ENCODE measurements at places on chromosomes 5 and 9. TPM values are rescaled to one million over a fixed set of nuclear protein-coding genes. Genes with fewer than 3 reads are reported as not detected.
A peak's percentile ranks its signal among the peaks of the same experiment; 100 is the strongest.

Gene DUSP1
- total RNA-seq = 49.9 TPM

Gene RGS7BP
- 1.7 TPM for total RNA-seq

Gene TTC16
- total RNA-seq = 0.16 TPM

Gene FOXD4L6
- not detected for total RNA-seq

Gene CAPSL
- not detected for total RNA-seq

Gene SPINK13
- total RNA-seq = not detected

Gene OMD
- total RNA-seq = 6.5 TPM

Gene ZNF366
- 3.7 TPM for total RNA-seq

Gene DPYSL3
- 51.1 TPM for total RNA-seq

GRCh38 chr5:312845-313244 lies 8.7 kb upstream of the AHRR start:
- peak; percentile 75 for DNase-seq

- no peak for DNase-seq
Observed at GRCh38 chr5:16095612-16096011, 84.0 kb downstream of the MARCHF11 start.

GRCh38 chr5:67549296-67549618 lies 352.7 kb upstream of the CD180 start:
- no peak for DNase-seq

DNA sequence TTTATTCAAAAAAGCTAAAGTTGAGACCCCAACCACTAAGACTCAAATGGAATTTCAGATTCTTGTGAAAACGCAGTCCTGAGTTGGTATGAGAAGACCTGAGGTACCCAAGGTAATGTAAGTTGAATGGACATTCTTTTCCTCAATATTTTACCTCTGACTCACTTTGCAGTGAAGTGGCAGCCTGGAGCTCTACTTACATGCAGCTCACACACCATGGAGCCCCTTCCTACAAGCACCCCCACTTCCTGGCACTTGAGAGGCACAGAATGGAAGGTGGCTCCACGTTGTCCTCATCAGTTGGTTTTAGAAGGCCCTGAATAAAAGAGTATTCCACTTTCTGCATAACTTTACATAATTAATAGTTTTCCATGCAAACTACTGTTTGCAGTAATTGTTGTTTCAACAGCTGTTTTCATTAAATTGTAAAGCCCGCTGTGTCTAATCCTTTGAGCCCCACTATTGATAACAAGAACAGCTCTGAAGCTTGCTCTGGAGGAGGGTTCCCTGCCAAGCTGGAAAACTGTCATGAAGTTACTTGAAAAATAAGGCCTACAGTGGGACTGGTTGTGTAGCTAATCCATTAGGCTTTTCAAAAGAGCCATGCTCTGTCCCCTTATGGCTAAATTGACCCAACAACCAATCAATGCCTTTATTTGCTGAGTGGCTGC lies 102.2 kb upstream of the SPATA31D4 start:
- DNase-seq = no peak

DNA sequence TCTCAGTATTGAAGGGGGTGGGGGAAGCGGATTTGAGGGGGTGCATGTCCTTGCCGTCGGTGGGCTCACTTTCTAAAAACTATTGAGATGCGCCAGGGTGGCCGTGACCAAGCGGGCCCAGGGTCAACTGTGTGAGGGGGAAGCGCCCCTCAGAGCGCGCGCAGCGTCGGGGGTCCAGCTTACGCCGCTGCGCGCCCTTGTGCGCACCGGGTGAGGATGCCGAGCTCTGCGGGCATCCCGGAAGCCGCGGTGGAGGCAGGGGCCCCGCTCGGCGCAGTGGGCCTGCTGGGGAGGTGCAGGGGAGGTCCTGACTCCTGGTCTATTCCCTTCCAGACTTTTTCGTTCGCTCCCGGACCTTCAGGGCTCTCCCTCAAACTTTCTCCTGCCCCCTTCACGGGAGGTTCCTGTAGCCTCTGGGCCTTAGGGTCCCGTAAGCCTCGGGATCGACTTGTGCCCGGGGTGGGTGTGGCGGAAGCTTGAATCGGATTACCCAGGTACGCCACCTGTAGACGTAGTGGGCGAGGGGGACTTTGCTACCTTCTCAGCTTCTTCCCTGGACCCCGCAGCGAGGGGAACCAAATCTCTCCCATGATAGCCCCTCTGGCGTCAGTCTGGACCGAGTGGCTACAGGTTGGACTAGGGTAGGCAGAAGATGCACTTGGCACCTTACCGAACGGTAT lies 2.5 kb upstream of the PRDM6 start:
- DNase-seq = no peak

GRCh38 chr5:170327829-170328228 lies 30.3 kb upstream of the LCP2 start:
- no peak for DNase-seq

DNA sequence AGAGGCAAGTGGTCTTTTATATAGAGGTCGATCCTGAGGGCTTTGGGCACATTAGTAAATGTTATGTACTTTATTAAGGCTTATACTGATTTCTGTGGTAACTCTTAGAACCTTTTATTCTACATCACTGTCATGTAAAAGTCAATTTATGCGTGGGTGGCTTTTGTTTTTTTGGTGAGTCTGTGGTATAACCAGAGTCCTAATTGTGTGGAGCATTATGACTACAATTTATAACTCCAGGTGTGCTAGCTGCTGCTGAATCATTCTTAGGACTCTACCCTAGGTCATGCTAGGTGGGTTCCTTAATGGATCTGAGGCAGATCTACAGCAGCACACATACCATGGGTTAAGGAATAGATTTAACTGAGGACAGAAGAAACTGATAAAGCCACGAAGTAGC lies 33.9 kb upstream of the KCNN2 start:
- DNase-seq = no peak

DNA sequence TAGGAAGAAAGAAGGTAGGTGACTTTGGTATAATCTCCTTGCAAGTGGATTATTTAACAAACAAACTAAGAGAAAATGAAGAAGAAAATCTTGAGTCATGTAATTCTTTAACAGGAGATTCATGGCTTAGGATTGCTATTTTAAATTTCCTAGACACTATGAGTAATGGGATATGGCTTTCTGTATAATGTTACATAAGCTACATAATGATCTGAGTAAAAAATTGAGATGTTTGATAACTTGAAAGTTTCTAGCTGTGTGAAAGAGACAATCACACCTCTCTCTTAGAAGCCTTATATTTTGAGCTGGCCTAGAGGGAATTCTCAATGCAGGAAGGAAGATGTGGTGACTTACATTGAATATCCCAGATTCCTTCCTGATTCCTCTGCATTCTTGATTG lies 92.5 kb downstream of the CDH9 start:
- DNase-seq = no peak

- no peak for DNase-seq
Observed at GRCh38 chr9:124773473-124774128, 2.5 kb upstream of the NR6A1 start.

- no peak for DNase-seq
Observed at GRCh38 chr9:4590430-4591122, 71.5 kb upstream of the PLPP6 start.

DNA sequence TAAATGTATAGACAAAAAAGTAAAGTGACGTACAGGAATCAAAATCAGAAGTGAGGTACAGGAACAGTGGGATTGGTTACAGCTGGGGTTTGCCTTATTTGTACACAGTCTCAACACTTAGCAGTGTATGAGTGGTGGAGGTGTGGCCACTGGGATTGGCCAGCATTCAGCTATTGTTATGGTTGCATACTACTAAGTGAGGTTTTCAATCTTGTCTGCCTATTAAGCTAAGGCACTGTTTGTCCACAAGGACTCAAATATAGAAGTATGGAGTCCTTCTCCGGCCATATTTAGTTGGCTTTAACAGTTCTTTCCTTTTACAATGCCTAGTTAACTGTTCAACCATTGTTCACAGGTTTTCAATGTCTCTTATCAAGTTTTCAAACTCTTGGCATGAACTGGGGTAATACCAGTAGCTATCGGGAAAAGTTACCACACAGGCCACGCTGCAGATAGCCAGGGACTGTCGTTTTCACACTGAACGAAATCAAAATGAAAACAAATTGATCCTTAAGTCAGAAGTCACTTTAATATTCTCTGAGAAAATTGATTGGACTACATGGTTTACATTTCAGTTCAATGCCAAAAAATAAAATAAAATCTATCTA lies 176.0 kb upstream of the FREM1 start:
- DNase-seq = no peak

- DNase-seq = no peak
Observed at GRCh38 chr9:121196389-121196788, 5.3 kb downstream of the RAB14 start.

DNA sequence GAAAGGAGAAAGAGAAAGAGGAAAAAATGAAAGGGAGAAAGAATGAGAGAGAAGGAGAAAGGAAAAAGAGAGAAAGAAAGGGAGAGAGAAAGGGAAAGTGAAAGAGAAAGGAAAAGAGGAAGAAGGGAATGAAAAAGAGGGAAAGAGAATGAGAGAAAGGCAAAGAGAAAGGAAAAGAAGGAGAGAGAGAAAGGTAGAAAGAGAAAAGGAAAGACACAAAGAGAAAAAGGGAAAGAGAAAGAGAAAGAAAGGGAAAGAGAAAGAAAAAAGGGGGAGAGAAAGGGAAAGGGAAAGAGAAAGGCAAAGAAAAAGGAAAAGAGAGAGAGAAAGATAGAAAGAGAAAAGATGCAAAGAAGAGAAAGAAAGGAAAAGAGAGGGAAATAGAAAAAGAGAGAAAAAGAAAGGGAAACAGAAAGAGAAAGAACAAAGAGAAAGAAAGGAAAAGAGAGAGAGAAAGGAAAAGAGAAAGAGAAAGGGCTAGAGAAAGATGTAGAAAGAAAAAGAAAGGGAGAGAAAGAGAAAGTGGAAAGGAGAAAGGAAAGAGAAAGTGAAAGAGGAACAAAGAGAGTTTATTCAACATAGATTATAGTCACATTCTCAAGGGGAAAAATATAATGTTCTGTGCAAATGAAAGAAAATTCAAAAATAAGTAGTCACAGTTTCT lies 165.2 kb downstream of the TMEM38B start:
- no peak for DNase-seq

GRCh38 chr5:99926463-99926862 lies 608.7 kb upstream of the FAM174A start:
- no peak for DNase-seq

- DNase-seq = no peak
Observed at GRCh38 chr9:96057155-96057554, 181.7 kb downstream of the ERCC6L2 start.

GRCh38 chr5:164303646-164304215 lies 798.3 kb downstream of the MAT2B start:
- DNase-seq = no peak

DNA sequence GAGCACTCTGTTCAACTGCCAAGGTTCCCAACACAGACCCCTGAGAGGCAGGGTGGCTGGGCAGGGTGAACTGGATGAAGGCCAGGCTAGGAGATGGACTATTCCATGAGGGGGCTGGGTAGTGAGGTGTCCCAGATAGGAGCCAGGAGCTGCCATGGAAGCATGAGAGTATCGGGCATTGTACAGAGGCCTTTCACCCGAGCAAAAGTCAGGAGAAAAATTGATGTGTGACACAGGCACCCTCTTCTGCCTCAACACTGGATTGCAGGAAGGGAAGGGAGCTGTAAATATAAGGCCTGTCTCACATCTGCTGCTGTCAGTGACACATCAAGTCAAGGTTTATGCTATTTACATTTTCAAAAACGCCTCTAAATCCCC lies 74.6 kb downstream of the UBAP1 start:
- peak; percentile 84 for DNase-seq

DNA sequence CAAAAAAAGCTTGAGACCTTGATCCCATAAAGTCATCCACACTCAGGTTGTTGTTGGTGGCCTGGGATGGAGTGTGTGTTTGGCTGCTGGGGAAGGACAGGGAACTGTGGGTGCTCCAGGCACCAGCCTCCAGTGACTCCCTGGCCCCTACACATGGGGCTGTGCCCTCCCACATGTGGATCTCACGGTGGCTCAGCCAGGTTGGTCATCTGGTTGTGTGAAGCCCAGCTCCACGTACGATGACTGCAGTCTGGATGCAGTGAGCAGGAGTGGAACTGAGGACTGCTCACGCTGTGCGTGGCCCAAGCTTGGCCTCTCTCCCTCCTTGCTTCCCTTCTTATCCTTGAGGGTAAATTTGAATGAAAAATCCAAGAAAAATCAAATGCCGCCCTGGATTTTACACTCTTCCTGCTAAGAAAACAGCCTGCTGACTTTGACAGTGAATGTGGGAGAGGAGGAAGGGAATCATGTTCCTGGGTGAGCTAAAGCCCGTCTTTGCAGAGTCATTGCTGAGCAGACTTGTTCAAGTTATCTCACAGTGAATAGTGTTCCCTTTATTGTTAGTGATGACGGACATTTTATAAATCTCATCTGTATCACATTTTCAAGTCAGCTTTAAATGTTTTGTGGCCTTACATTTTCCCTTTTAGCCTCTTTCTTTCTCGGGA lies 65.1 kb upstream of the CACNA1B start:
- no peak for DNase-seq

DNA sequence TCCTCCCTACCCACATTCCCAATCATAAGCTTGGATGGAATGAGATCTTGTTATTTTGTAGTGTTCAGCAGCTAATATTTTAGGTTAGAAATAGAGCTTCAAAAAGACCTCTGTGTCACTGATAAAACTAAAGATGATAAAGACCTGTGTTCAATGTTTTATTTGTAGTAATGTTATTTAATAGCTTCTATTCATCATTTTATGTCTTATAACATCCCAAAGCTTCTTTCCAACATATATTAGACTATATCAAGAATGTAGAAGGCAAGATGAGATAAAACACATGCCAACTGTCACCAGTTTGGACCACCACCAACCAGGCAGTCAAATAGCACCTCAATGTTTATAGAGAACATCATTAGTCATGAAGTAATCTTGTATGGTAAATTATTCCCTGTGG lies 409.5 kb upstream of the ITGA1 start:
- no peak for DNase-seq

GRCh38 chr5:43007911-43008362 lies 32.2 kb downstream of the ANXA2R start:
- peak; percentile 85 for DNase-seq

- no peak for DNase-seq
Observed at GRCh38 chr5:174919351-174919750, 195.0 kb downstream of the MSX2 start.

DNA sequence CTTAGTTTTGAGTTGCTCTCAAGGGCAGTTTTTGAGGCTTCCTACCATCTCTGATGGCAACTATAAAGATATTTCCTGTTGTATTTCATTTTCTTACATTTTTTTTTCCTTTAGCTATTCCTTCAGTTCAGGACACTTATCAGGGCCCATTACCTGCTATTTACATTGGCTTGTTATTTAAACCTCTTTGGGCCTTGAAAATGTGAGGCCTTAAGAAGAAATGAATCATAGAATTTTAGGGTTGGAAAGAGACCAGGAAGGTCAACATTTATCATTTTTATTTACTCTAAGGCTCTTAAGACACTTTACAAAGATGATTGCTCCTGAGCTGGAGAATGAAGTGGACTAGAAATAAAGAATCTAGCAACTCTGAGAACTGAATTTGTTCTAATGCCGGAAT lies 335.2 kb downstream of the DTWD2 start:
- DNase-seq = no peak

DNA sequence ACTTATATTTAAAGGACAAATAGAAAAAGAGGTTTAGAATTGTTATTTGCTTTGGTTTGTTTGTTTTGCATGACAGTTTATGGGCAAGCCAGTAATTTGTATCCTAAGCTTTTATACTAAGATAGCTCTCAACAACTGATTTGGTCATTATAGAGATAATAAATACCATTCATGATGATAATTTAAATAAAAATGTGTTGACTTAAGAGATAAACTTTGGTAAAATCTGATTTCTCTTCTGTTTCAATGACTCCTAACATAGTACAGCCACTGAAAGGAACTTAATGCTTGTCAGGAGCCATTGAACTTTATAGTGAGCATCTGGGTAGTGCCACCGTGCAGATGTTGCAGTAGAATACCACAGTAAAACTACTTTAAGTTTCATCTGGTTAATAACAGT lies 160.7 kb upstream of the ACOT12 start:
- DNase-seq = no peak
